Esophagus muscularis mucosa (tissue), 4 donors: ENCODE measurements at places on chromosomes 11 and 22. TPM values are rescaled to one million over a fixed set of nuclear protein-coding genes. Genes with fewer than 3 reads are reported as not detected.

- H3K27me3 ChIP-seq: no peaks in the 10 kb centered on the region
- H3K36me3 ChIP-seq: no peaks in the 10 kb centered on the region
- no peak overlapping the region for H3K4me3 ChIP-seq
- H3K27ac ChIP-seq: no peak overlapping the region
These were observed 35.0 kb upstream of the RASD2 start for GRCh38 chr22:35505399-35506258.

- H3K27me3 ChIP-seq: no peaks in the 10 kb centered on the region
- H3K36me3 ChIP-seq: no peaks in the 10 kb centered on the region
- H3K4me1 ChIP-seq: peaks cover 85% of the 10 kb centered on the region
These were observed 125.8 kb downstream of the MICAL2 start for GRCh38 chr11:12235947-12236743.

The MIAT gene
- total RNA-seq: 0.42 TPM

The LRRC75B gene
- total RNA-seq: 15.4 TPM

The CYP2D6 gene
- total RNA-seq: not detected

The MGAT3 gene
- 7.1 TPM for total RNA-seq

GRCh38 chr11:72102162-72102561 lies 935 bp downstream of the LAMTOR1 start:
- peaks cover 39% of the 10 kb centered on the region for H3K4me1 ChIP-seq
- H3K36me3 ChIP-seq: peaks cover 30% of the 10 kb centered on the region
- H3K4me3 ChIP-seq: peak overlapping the region; percentile 76
- peak overlapping the region; percentile 93 for H3K27ac ChIP-seq
- H3K27me3 ChIP-seq: no peaks in the 10 kb centered on the region
- DNase-seq: no peak

DNA sequence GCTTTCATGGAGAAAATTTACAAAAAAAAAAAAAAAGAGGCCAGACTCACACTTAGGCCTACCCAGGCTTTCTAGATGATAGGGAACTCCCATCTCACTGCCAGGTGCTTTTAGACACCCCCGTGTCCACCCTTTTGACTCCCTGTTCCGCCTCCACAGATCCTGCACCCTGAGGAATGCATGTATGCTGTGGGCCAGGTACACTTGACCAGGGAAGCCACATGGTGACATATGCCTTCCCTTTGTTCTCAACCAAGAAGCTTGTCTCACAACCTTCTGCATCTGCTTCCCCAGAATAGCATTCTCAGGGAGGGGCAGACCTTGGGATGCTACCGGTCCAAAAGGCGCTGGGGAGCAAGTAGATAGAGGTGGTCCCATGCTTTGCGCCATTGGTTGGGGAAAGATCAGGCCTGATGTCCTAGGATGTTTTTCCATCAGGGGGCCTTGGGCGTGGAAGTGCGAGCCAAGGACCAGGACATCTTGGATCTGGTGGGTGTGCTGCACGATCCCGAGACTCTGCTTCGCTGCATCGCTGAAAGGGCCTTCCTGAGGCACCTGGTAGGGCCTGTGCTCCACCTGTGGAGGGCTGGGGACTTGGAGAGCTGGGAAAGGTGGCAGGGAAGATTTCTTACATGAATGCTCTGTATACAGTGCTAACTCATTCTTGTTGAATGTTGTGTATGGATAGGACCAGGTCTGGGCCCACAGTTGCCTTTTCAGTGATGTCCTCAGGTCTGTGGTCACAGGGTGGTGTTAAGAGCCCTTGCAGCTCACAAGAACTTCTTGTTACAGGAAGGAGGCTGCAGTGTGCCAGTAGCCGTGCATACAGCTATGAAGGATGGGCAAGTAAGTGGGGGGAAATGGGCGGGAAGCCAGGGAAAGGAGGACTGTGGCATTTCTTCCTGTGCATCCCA lies 7.5 kb downstream of the HMBS start:
- H3K36me3 ChIP-seq: peaks cover 1% of the 10 kb centered on the region
- H3K4me1 ChIP-seq: peaks cover 18% of the 10 kb centered on the region
- peak overlapping the region; percentile 97 for H3K27ac ChIP-seq

DNA sequence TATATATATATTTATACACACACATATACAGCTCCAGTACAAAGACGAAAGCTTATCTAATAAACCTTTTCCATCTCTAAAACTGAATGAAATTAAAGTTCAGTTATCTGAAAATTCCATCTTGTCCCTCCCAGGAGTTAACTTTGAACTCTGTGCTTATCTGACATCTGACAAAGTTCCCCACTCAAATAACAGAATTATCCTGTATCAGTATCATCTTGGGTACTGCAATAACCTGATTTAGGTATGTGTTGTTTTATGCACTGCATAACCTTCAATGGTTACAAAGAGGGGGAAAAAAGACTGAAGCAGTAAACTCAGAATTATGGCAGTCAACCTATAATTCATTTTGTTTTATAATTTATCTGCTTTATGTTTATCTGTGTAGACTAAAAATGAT lies 96.6 kb downstream of the SGSM3 start:
- no peaks in the 10 kb centered on the region for H3K27me3 ChIP-seq
- no peak for DNase-seq
- H3K4me3 ChIP-seq: no peak overlapping the region
- peaks cover 18% of the 10 kb centered on the region for H3K4me1 ChIP-seq
- H3K27ac ChIP-seq: no peak overlapping the region
- H3K36me3 ChIP-seq: no peaks in the 10 kb centered on the region

The SHISAL1 gene
- 14.7 TPM for total RNA-seq

The OR4C3 gene
- not detected for total RNA-seq

The SOX10 gene
- 12.9 TPM for total RNA-seq

DNA sequence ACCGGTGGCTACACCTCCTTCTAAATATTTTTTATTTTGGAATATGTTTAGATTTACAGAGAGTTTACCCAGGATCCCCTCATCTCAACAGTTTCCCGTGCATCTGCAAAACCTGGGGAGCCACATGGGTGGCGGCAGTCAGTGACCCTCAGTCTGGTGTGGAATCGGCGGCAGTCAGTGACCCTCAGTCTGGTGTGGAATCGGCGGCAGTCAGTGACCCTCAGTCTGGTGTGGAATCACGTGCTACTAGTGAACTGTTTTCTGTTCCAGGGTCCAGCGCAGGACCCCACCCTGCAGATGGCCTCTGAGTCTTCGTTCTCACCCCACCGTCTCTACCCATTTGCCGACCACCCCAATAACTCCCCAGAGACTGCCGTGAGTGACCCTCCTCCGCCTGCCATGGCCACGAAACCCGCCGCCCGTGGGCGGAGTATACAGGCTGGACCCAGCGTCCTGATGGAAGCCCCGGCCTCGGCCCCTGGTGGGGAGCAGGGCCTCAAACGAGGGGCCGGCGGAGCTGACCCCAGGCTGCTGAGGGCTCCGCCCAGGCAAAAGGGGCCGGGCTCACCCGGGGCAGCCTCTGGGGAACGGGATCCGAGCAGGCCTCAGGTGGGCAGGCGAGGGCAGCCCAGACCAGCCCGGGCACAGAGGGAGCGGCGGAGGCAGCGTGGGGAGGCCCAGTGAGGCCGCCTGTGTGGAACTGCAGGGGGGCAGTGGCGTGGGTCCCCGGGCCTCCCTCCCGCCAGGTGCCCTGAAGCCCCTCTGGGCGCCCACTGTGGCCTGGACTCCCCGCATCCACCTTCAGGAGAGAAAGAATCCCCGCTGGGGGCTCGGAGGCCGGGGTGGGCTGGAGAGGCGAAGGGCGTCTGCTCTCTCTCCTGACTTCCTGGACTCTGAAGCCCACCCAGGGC lies 2.5 kb downstream of the IL17REL start:
- no peak for DNase-seq
- H3K36me3 ChIP-seq: no peaks in the 10 kb centered on the region
- H3K4me1 ChIP-seq: peaks cover 18% of the 10 kb centered on the region
- H3K27me3 ChIP-seq: peaks cover 4% of the 10 kb centered on the region

DNA sequence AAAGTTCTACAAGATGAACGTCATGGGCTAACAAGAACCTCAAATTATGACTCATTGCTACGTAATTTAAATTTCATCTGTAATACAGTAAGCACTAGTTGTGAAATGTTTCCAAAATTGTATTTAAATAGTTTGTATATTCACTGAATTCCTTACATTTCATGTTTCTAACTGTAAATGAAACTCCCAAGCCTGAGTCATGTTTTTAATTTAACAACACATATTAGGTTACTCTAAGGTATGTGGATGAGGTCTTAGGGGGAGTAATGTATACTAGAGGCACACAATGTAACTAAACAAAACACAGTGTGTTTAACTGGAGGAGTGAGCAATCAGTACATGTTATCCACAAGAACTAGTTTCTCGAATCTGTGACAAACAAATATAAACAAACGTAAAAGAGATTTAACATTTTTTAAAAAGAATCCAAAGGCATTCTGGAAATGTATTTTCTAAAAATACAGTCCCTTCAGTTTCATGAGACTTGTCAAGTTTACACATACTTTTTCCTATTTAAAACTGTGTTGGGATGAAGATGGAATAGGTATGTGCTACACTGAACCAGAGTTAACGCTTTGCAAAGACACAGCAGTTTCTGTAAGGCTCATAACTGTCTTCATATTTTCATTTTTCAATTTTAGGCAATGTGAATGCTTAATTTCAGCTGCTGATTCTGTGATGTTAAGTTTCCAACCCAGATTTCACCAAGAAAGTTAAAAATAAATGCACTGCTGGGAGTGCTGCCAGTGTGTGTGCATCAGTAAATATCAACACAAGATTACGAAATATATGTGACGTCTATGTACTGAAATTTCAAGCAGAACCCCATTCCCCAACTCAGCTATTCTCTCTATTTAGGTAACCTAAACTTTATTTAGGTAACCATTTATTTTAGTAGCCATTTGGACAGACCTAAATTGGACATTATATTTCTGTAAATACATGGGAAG lies 52.6 kb downstream of the PITPNB start:
- no peak overlapping the region for H3K4me3 ChIP-seq
- H3K36me3 ChIP-seq: peaks cover 26% of the 10 kb centered on the region
- H3K27me3 ChIP-seq: no peaks in the 10 kb centered on the region
- peaks cover 52% of the 10 kb centered on the region for H3K4me1 ChIP-seq
- no peak for DNase-seq

- peak overlapping the region; percentile 50 for H3K4me3 ChIP-seq
- peak overlapping the region; percentile 30 for H3K27ac ChIP-seq
- H3K4me1 ChIP-seq: peaks cover 37% of the 10 kb centered on the region
- H3K27me3 ChIP-seq: no peaks in the 10 kb centered on the region
- no peak for DNase-seq
These were observed 64.9 kb downstream of the NAV2 start for GRCh38 chr11:19777377-19778102.
